Hematopoietic multipotent progenitor cell treated with erythropoietin and hydrocortisone succinate and interleukin-3 and kit ligand, for 6 days (in vitro differentiated cells): ENCODE measurements at places on chromosomes 5 and 9.

GRCh38 chr9:137021979-137022661 is 5.9 kb downstream of the ABCA2 start:
- DNase-seq, result peak; percentile 96

DNA sequence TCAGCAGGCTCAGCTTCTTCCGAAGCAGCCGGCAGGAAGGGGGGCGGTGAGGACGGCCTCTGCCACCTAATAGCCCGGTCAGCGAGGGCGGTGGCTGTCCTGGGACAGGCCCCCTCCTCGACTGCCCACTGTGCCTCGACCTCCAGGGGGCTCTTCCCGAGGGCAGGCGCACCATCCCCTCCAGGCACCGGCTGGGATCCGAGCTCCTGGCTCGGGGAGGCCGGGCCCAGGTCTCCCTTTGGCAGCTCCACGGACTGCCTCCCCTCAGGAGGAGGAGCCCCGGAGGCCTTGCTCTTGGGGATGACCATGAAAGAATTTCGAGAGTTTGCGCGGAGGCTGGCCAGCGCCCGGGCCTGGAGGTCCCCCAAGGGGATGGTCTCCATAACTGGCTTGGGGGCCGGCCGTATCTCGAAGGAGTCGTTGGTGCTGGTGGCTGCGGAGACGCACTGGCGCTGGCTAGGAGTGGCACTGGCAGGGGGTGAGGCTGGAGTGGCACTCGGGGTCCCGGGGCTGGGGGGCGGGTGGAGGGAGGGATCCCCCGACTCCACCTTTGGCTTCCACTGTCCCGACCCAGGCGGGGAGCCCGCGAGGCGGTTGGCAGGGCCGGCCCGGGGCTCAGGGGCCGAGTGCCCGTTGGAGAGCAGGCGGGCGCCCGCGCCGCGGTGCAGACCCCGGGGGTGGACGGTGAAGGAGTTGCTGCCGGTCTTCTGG is 975 bp downstream of the TPRN start:
- no peak for DNase-seq

- DNase-seq, result peak; percentile 92
Measured at GRCh38 chr5:134227259-134227658, 1.4 kb upstream of the PPP2CA start.

- DNase-seq, result no peak
Measured at GRCh38 chr5:80676706-80677105, 21.9 kb upstream of the DHFR start.

DNA sequence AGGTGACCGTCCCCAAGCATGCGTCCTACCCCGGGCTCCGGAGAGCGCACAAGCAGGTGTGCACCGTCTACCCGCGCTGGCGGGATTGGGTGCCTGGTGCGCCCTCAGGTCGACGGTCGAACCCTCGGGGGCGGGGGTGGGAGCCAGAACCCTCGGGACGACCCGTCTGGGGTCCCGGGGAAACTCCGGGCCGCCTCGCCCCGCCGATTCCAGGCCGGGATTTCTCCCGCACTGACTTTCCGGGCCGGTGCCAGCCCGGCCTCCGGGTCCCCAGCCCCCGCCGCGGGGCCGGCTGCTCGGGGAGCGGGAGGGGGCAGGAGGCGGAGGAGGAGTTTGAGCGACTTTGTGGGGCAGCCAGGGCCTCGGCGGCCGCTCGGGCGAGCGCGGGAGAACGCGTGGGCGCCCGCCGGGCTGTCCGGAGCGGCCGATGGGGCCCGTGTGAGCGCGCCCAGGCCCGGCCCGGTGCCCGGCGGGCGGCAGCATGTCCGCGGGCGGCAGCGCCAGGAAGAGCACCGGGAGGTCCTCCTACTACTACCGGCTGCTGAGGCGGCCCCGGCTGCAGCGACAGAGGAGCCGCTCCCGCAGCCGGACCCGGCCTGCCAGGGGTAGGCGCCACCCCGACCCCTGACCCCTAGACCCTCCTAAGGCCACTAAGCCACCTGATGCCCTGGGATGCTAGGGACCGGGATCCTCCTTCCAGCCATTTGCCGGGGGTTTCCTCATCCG is at the start of gene DAB2IP:
Gene DAB2IP (plus strand): TSS at position 340 of the 726 bp plus-strand sequence. CDS start 142 bp downstream, at position 482.
- no peak for DNase-seq

- no peak for DNase-seq
Measured at GRCh38 chr5:65970481-65971367, 44.3 kb downstream of the ERBIN start.

GRCh38 chr9:137828527-137829259 is 48.9 kb upstream of the CACNA1B start:
- peak; percentile 64 for DNase-seq

- no peak for DNase-seq
Measured at GRCh38 chr5:122507581-122507980, 195.5 kb downstream of the SNCAIP start.

- DNase-seq, result no peak
Measured at GRCh38 chr9:7117676-7118561, 360.1 kb downstream of the KDM4C start.

- no peak for DNase-seq
Measured at GRCh38 chr5:2193142-2193541, 310.4 kb upstream of the IRX4 start.

DNA sequence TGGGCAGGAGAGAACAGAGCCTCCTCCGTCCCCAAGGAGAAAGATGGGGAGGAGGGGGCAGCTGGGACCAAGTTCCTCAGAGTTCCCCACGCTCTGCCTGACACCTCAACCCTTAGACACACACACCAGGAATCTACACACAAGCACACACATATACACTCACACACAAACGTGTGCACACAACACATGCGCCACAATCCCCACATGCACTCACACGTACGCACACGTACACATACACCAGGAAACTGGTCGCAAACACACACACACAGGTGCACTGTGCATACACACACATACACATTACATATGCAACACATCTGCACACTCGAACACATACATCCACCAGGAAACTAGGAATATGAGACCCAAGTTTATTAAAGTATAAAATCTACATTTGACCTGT is 50.4 kb downstream of the ROR2 start:
- DNase-seq, result no peak

DNA sequence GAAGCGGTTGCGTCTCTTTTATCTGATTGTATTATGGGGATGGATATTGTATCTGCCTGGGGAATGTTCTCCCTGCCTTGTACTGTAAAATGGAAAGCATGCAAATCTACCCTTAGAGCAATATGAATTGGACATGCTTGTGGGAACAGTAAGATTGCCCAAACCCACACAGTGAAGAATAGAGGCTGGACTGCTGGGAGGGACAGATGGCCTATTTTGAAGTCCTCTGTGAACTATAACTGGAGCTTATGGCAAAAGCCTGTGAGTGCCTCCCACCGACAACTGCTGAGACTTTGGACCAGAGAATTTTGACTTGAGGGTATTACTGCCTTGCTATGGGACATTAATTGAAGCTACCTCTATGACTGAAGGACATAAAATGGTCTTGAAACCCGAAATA is 168.9 kb downstream of the ERCC6L2 start:
- no peak for DNase-seq

DNA sequence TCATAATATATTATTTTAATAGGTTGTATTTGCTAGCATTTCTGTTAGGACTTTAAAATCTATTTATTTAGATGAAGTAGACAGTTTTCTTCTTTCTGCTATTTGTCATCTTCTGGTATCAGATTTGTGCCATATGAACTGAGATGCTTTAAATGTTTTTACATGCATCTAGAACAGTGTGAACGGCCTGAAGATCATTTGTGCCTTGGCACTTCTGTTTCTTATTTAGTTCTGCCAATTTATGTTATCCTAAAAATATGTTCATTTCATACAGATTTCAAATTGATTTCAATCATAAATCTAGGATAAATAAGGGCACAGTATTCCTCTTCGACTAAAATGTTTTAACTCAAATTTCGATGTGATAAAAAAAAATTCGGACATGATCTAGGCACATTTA is 16.1 kb downstream of the ZBTB34 start:
- DNase-seq, result no peak

DNA sequence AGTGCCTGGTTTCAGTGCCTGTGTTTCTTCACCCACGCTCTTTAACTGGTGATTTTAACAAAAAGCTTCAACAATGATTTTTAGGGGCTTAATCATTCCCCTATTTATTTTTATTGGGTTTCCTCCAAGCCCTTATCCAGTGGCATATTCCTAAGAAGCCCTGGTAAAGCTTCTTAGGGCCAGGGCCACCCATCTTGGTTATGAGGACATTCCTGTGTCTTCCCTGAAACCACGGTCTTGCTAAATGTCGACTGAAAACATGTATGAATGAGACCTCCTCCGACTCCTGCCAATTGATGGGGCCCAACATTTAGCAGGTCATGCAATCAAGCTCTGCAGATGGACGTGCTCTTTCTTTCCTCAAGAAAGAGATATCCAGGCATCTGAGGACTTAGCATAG is 13.7 kb upstream of the CARTPT start:
- no peak for DNase-seq

GRCh38 chr5:11062397-11062796 is 301.4 kb upstream of the DAP start:
- no peak for DNase-seq

GRCh38 chr5:6525910-6526309 is 77.3 kb downstream of the UBE2QL1 start:
- peak; percentile 49 for DNase-seq

GRCh38 chr5:159098603-159099436 is 896 bp downstream of the EBF1 start:
- peak; percentile 43 for DNase-seq

- no peak for DNase-seq
Measured at GRCh38 chr5:179776411-179776938, 17.3 kb upstream of the LTC4S start.

DNA sequence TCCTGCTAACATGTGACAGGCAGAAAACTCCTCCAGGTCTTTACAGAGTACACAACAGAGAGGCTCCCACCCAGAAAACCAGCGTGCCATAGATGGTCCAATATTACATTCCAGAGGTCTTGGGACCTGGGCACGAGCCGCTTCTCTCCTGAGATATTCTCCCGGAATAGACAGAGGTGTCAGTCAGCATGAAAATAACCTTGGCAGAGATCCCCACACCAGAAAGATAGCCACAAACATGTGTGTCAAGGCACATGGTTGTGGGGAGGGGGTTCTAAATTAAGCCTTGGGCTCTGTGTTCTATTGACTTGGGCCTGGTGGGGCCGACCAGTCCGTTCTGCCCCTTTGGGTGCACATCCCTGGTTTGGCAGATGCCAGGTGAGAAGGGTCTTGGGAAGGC is 78.4 kb downstream of the BOD1 start:
- no peak for DNase-seq

GRCh38 chr9:81123526-81123925 is 565.8 kb downstream of the TLE1 start:
- no peak for DNase-seq

DNA sequence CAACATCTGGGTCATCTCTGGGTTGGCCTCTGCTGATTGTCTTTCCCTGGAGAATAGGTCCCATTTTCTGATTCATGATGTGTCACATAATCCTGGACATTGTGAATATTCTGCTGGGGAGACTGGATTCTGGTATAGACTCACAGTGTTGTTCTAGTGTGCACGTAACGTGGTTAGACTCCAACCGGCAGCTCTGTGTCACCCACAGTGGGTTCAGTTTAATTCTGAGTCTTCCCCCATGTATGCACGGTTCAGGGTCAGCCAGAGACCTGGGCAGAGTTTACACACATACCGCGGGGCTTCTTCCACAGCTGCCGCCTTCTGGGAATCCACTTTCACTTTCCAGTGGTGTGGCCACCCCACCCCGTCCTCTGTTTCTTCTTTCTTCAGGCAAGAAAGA is 38.0 kb upstream of the LRRC14B start:
- DNase-seq, result no peak

GRCh38 chr5:2562036-2562435 is 189.4 kb downstream of the IRX2 start:
- no peak for DNase-seq

DNA sequence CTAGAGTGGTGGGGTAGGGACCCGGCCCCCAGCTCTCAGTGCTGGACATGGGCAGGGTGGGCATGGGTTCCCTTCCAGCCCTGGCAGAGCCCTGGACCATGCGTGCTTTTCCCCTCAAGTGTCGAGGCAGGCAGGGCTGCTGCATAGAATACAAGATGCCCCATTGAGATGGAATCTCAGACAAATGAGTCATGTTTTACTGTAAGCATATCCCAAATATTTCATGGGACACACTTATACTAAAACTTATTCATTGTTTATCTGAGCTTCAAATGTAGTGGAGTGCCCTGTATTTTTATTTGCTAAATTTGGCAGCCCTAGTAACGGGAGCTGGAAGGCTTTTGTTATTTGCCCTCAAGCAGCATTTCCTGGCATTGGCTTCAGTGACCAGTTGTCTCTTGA is 3.2 kb upstream of the RNU6ATAC start:
- no peak for DNase-seq

GRCh38 chr5:81545911-81546310 is 152.0 kb upstream of the ACOT12 start:
- no peak for DNase-seq

- peak; percentile 44 for DNase-seq
Measured at GRCh38 chr9:107635101-107635802, 145.7 kb upstream of the KLF4 start.

GRCh38 chr9:92729735-92730155 is 34.9 kb downstream of the BICD2 start:
- no peak for DNase-seq

GRCh38 chr9:95091601-95092261 is 225.8 kb downstream of the FANCC start:
- peak; percentile 64 for DNase-seq

DNA sequence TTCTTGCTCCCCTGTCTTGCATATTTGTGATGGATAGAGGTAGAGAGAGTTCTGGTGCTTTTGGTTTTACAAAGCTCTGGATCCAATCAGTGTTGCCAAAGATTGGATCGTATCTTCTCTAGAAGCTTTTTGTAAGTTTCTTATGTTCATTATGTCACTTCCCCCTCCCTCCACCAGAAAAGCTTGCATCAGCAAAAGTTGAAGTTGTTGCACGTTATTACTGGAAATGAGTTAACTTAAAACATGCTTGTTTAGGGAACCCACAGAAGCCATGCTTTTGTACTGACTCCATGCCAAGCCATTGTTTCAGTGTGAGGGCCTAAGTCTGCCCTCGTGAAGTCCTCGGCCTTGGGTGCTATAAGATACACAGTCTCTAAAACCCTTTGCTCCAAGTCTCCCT is 186.5 kb downstream of the ERCC6L2 start:
- DNase-seq, result peak; percentile 27

GRCh38 chr5:76735762-76736545 is 20.0 kb downstream of the F2R start:
- peak; percentile 30 for DNase-seq

DNA sequence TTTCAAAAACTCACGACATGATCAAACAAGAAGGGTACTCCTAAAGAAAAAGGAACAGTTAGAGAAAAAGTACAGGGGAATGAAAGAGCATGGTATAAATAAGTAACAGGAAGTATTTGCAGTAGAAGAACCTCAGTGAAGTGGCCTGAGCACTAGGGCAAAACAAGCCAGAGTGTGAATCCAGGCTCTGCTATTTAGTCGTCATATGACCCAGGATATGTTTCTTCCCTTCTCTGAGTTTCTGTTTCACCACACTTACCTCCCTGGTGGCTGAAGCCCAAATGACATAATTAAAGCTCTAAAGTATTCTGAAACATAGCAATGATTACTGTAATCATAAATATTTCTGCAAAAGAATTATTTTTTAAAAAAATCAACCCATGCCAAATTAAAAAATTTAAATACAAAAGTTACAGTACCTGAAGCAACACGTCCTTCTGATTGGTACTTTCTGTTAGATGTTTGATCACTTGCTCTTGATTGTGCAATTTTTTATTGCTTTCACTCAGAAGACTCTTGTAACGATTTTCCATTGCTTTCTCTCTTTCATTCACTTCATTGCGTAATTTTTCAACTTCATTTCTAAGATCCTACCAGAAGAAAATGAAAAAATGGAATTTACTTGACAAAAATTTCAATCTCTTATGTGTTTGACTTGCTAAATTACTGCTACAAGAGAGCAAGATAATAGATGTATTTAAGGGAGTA is 88.9 kb downstream of the CDK5RAP2 start:
- DNase-seq, result peak; percentile 19
